ENCODE measurements at places on chromosomes 2 and 18.

- DNase-seq: no peak
Measured at GRCh38 chr2:102350137-102350793, 5.3 kb upstream of the IL18R1 start.

GRCh38 chr2:75406131-75406581 lies 154.6 kb downstream of the EVA1A start:
- no peak for DNase-seq

DNA sequence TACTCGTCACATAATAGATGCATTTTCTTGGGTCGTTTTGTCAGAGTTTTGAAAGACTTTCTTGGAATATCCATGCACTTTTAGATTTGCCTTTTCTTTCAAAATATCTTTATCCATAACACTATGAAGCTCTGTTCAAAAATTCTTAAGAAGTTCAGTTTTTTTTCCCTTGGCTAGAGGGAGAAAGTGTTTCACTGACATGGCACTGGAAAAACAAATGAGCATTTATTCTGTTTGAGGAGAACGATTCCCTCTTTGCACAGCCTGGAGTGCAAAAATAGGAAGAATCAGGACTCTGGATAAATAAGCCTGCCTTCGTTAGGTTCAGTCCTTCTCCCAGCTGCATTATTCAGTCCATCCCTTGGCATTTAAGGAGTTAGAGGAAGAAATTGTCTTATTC lies 91.0 kb upstream of the RPE start:
- no peak for DNase-seq

GRCh38 chr2:72165792-72166191 lies 18.1 kb upstream of the CYP26B1 start:
- DNase-seq: no peak

DNA sequence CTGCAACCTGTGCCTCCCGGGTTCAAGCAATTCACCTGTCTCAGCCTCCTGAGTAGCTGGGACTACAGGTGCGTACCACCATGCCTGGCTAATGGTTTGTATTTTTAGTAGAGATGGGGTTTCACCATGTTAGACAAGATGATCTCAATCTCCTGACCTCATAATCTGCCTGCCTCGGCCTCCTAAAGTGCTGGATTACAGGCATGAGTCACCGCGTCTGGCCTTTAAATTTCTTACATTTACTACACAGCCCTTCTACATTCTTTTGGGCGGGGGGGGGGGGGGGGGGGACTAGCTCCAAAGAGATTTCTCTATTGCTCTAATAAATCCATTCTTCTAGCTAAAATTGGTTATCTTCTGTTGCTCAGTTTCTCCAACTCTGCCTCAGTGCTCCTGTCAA lies 964.9 kb upstream of the ACVR2A start:
- DNase-seq: no peak

All from 8988T (cell line).